ENCODE measurements at places on chromosomes 6 and 20.

DNA sequence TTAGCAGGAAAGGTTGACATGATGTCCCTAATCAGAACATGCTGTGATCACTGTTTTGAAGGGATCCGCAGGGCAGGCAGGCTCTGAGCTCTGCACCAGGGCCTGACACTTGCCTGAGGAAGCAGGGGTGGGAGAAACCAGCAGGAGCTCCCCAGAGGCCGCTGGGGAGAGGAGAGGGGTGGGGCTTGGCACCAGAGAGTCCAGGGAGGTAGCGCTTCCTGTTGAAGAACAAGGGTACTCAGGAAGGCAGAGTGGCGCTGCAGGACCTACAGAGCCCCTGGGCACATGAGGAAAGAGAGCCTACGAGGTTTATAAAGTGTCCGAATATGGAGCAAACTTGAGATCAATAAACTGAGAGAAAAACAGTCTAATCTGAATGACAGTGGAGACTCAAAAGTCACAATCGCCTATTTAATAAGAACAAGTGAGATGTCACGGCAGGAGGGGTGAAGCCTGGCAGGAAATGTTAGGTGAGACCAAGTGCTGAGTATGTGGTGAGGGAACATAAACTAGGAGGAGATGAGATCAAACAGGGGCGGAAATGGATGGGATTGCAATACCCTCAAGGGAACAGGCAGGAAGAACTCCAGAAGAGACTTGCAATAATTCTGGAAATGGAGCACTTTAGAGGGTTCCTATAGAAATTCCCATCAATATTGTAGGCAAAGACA is 5.8 kb upstream of the TBXT start:
- DNase-seq, result no peak

GRCh38 chr6:38262609-38263008 is 377.1 kb downstream of the BTBD9 start:
- DNase-seq, result peak; percentile 88

DNA sequence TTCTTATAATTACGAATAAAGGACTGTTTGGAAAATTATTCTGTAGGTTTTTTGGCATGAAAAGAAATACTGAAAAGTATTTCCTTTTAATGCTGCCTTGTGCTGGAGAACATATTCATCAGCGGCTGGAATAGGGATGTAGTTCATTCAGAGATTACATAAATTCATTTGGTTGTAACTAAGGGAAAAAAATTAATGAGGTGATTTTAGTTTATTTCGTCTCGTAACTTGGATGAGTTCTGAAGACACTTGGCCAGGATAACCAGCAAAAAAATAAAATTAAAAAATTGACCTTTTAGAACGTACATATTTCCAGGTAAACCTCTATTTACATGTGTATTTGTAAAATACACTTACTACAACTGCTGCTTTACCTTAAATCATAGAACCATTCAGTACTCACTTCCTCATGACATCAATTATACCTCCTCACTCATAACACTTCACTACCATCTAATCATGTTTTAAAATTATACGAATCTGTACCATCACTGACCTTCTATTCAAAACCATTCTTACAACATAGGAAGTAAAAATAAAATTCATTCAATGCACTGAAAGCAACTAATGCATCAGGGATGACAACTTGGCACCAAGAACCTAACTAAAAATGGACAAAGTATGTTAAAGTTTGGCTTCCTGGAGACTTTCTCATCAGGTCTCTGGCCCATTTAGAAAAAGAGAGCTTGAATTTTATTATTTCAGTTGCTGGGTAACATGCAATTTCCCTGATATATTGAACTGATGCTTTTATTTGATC is 17.2 kb downstream of the KLHL31 start:
- no peak for DNase-seq

DNA sequence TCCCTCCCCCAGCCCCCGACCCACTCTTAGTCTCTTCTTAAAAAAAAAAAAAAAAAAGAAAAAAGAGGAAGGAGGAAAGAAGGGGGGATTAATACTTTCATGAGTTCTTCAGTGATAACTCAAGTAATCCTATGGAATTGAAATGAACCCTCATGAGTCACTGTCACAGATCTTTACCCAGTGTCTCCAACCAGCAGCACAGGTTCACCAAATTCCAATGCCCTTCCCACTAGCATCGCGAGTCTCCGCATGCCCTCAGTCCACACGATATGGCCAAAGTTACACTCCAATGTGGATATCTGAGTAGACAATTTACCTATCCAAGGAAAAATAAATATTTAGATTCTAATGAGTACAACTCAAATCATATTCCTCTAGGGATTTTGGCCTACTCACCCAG is 74.5 kb downstream of the MDN1 start:
- DNase-seq, result no peak

DNA sequence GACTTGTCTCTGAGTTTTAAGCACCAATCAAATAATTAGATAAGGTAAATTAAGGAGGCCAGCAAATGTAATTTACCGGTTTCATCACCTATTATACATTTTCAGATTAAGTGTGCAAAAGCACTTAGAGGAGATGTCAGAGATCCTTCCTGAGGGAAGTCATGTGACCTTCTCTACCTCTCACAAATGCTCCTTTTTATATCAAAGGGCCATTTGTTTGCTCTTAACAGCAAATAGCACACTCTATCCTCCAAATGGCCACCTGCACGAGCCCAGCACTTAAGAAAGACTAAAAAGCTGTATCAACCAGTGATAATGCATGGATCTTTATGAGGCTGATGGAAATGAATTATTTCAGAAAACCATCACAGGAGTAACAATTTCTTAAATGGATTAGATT is 149.4 kb downstream of the ELOVL4 start:
- no peak for DNase-seq
